ENCODE measurements at places on chromosomes 12 and 14.

GRCh38 chr12:108120863-108121165 lies 8.3 kb upstream of the WSCD2 start:
- DNase-seq, result no peak

- no peak for DNase-seq
These were observed 280.1 kb downstream of the VRK1 start for GRCh38 chr14:97077253-97077653.

DNA sequence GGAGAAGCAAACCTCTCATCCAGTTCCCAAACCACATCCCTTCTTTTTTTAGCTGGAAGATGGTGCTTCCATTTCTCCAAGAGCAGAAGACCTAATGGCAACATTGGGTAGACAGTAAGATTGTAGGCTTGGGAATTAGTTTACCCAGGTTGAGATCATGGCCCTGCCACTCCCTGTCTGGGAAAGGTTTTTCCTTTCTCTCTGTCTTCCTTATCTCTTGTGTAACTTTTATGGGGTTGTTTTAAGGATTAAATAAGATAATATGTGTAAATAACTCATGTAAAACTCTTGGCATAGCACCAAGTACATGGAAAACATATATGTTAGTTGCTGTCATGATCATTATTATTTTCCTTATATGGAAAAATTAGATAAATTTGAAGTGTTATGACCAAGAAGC lies 23.2 kb upstream of the PSMA6 start:
- no peak for DNase-seq

DNA sequence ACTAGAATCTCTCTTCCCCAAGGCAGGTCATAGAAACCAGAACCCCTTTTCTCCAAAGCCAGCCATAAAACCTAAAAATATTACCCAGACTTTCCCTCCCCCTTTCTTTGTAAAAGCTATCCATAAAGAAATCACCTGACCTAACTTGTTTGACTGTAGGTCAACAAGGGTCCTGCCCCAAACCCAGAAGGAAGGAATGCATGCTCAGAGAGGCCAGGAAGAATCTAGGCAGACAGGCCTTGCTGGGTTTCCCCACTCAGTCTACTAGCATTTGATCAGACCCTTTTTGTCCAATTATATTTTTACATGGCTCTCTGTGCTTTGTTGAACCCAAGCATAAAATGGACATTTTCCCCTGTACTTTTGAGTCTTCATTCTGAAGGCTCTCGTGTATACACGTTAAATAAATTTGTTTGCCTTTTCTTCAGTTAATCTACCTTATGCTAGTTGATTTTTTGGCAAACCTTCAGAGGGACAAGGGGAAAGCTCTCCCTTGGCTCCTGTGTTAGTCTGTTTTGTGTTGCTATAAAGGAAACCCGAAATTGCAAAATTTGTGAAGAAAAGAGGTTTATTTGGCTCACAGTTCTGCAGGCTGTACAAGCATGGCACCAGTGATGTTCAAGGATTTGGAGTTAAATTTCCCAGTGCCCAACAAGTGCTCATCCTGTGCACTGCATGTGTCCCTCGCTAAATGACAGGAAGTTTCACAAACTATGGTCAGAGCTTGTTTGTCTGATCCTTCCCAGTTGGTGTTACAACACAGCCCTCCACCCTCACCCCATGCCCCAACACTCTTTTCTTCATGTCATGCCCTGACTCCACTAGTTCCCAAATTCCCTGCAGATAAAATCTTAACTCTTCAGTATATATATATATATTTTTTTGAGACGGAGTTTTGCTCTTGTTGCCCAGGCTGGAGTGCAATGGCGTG lies 14.2 kb upstream of the RASSF3 start:
- DNase-seq, result no peak

- DNase-seq, result no peak
These were observed 86.9 kb downstream of the BCAT1 start for GRCh38 chr12:24861766-24862540.

DNA sequence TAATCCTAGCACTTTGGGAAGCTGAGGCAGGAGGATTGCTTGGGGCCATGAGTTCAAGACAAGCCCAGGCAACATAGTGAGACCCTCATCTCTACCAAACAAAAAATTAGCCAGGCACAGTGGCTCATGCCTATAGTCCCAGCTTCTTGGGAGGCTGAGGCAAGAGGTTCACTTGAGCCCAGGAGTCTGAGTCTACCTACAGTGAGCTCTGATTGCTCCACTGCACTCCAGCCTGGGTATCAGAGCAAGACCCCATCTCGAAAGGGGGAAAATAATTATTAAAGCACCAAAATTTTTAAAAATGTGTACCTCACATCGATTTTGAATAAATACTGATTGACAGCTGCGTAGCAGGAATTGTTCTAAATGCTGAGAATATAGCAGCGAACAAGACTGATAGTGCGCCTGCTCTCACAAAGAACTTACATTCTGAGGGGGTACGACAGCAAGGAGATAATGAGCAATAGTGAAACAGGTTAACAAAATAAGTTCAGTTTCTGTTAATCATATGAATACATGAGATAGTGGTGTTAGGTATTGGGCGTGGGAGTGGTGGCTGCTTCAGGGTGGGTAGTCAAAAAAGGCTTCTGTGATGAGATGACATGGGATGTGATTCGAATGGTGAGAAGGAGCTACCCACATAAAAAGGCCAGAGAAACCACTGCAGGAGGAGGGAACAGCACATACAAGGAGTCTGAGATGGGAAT lies 19.6 kb downstream of the HCFC2 start:
- DNase-seq, result no peak
